ENCODE measurements at places on chromosomes 11 and 22. TPM values are rescaled to one million over a fixed set of nuclear protein-coding genes. Genes with fewer than 3 reads are reported as not detected.

Gene GPR83
- polyA plus RNA-seq, result 0.75 TPM

Gene CYP2R1
- 27.3 TPM for polyA plus RNA-seq

GRCh38 chr11:98365941-98366340 is 654.8 kb upstream of the CNTN5 start:
- DNase-seq, result no peak

DNA sequence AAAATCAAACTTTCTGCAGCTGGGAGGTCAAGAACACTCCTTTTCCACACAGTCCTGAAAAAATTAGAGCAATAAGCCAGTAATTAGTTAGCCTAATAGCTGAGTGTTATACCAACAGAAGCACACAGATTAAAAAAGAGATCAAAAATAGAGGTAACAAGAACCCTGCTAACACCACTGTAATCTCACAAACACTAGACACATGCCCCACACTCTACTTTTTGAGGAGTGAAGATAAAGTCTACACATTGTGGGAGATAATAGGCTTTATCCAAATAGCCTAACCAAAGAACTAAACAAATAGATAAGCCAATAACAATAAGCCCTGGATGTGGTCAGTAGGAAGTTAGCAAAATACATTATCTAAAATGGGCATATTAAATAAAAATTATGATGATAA is 372.7 kb upstream of the ANO5 start:
- no peak for DNase-seq

DNA sequence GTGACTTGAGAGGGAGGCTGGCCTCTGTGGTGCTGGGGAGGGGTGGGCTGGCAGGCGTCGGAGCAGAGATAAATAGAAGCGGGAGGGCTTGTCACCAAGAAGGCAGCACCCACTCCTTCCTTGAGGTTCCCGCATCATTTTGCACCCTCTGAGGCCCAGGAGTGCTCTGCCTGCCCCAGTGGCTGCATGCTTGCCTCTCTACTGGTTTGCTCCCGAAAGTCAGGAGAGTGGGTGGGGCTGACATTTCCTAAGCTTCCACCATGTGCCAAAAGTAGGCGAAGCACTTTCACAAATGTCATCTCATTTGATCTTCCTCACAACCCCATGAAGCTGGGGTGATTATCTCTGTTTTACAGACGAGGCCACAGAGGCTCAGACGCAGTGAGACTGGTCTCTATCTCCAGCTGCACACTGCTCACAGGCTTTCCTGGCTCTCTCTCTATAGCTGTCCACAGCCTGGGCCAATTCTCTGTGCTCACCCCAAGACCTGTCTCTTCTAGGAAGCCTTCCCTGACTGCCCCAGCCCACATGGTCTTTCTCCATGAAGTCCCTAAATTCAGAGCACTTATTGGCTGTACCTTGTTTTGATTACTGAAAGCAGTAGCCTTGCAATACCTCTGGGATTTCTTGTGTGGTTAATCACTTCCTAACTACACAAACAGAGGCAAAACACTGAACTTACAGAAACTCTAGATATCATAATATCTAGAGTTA is 2.6 kb upstream of the UCP3 start:
- no peak for DNase-seq

DNA sequence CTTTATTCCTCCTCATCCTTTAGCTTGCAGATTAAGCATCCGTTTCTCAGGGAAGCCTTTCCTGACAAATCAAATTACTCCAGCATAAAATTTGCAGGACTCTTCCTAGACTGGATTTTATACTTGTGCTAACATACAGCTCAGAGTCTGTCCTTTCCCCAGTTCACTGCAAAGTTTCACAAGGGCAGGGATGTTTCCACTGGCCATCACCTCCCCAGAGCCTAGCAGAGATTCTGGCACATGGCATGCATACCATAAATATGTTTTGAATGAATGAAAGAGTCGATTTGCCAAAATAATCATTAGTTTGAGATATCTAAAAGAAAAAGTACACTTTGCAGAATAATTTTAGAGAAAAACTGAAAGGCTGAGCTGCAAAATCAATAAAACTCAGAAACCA is 10.6 kb downstream of the MSANTD4 start:
- DNase-seq, result no peak

DNA sequence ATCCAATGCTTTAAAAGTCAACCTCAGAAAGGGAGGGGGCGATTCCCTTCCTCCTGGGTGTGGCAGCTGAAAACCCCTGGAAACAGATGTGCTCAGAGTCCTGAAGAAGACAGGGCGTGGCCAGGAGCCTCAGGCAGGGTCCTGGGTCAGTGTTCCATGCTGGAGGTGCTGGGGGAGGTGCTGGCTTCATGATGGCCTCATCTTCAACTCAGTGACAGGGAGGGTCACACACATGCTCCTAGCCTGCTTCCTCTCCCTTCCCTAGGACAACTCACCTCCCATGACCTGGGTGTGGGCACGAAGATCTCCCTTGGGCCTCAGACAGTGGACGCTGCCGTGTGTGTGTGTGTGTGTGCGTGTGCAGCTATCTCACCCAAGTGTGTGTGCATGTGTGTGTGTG is 245.6 kb upstream of the B3GAT1 start:
- no peak for DNase-seq

- DNase-seq, result peak; percentile 35
Observed at GRCh38 chr11:103035791-103036434, 56.0 kb downstream of the DCUN1D5 start.

Data from left kidney (tissue), 8 donors.